ENCODE measurements at places on chromosomes 3 and 15. TPM values are rescaled to one million over a fixed set of nuclear protein-coding genes. Genes with fewer than 3 reads are reported as not detected.

A4GNT gene
- not detected for total RNA-seq

MASP1 gene
- total RNA-seq = not detected

GLDN gene
- 0.57 TPM for total RNA-seq

CHRNA3 gene
- total RNA-seq = 0.31 TPM

CHRFAM7A gene
- total RNA-seq = 11.5 TPM

REC114 gene
- not detected for total RNA-seq

PEAK1 gene
- 58.7 TPM for total RNA-seq

POTEB2 gene
- total RNA-seq = not detected

GP9 gene
- total RNA-seq = not detected
